ENCODE measurements at places on chromosomes 7 and 10.

DNA sequence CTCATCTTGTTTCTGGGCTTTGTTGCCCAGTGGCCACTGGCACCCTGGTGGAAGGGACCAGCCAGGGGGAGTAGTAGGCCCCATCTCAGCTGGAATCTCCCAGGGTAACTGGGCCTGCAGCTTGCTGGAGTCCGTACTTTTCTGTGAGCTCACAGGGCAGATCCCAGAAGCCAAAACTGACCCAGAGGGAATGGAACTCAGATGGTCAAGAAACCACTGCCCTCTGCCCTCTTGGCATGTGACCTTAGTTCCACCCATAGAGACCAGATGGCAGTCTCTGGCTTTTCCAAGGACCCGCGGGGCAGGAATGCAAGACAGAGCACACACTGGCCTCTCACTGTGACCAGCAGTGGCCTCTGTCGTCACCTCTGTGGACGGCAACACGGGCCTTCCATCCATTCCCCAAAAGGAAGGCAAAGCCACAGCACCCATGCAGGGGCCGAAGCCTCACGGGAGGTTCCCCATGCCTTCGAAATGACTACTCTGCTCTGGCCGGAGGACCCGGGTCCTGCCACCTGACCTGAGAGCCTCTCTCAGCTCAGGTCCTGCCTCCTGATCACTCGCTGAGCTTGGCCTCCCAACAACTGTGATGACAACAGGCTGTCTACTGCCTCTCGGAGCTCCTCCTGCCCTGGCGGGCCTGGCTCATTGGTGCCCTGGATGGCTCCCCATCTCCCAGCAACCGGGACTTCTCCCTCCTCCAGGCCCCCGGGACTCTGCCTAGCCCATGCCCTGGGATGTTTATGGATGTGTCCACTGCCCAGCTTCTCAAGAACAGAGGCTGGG lies 29.9 kb downstream of the MYL10 start:
- no peak for DNase-seq

- no peak for DNase-seq
Observed at GRCh38 chr7:13288516-13288915, 601.1 kb downstream of the ARL4A start.

- DNase-seq, result no peak
Observed at GRCh38 chr10:97538411-97538810, 34.2 kb upstream of the ANKRD2 start.

DNA sequence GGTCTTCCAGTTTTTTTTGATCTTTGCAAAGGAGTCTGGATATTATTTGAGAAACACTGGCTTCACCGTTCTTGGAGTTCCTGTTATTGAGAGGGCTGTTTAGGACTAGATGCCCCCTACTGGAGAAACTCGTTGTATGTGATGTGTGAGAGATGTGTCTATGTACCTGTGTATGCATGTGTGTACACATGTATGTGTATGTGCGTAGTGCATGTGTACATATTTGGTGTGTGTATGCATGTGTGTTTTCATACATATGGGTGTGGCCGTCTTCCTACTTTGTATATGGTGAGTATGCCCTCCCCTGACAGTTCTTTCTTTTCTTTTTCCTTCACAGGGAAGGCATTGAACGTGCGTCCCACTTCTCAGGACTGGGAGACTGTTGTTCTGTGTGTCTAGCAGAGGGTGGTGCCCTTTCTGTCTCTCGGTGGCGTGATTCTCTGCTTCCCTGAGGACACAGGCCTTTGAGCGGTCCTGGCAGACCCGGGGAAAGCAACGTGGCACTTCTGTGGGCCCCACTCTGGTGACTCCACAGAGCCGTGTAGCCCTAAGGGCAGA lies 3.0 kb upstream of the CALHM3 start:
- DNase-seq, result no peak

DNA sequence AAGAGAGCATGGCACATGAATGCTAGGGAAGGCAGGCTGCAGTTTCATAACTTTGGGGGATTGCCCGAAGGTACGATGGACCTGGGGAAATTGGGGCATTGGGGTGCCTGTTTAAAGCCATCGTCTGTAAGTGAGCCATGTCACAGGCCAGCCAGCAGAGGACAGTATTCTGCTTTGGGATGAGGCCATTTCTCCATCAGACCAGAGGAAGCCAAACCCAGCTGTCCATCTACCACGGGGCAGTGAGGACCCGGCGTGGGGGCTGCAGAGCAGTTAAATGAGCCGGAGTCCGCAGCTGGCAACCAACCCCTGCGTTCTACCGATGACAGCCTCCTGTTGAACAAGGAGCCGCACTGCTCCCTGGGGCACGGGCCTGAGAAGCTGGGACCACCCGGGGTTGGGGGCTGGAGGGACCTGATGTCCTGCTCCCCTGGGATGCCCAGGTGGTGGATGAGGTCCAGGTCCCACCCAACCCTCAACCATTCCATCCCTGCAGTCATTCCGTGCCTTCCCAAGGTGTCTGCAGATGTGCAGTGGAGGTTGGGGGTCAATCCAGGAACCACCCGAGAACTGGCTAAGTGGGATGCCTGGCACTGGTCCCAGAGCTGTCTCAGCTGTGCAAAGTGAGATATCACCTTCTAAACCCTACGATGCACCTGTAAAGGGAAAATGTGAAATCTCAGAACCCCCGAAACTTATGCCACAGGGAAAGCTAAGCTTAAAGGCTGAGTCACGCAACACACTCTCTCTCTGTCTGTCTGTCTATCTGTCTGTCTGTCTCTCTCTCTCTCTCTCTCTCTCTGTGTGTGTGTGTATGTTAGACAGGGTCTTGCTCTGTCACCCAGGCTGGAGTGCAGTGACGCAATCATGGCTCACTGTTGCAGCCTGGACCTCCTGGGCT lies 12.1 kb upstream of the RHBDD2 start:
- peak; percentile 34 for DNase-seq

DNA sequence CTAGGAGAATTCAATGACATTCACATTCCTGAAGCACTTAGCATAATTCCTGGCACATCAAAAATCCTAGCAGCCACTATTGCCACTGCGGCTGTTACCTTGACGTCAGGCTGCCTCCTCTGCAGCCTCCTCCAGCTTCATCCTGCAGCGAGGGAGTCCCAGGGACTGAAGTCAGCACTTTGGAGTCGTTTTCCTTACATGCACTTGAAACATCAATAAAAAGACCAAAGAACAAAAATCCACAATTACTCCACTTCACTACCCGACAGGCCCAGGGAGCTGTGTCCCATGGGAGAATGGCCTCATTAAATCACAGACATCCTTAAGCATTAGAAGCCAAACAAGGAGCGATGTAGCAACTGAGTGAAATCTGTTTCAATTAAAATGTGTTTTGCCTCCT lies 48.6 kb upstream of the NANOS1 start:
- DNase-seq, result no peak

DNA sequence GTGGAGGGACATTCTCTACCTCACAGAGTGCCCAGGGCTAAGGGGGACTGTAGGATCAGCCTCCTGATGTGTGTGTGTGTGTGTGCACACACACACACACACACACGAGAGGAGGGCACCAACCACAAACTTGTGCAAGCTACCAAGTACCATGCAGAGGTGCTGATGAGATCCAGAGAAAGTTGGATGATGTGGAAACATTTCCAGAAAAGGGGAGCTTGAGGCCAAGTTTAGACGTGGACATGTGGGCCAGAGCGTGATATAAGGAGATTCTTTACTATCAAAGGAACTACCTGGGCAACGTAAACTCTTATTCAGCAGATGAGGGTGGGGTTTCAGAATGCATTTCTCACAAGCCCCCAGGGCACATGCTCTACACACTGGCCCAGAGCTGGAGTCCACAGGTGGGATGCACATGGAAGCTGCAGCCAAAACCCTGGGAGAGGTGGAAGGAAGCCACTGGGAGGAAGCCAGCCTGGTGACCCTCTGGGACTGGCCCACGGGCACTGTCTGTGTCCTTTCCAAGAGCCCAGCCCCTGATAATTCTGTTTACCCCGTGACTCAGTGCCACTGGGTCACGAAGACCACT lies 53.5 kb downstream of the DLG5 start:
- DNase-seq, result no peak

GRCh38 chr7:47392241-47392759 lies 189.6 kb downstream of the TNS3 start:
- DNase-seq, result no peak

DNA sequence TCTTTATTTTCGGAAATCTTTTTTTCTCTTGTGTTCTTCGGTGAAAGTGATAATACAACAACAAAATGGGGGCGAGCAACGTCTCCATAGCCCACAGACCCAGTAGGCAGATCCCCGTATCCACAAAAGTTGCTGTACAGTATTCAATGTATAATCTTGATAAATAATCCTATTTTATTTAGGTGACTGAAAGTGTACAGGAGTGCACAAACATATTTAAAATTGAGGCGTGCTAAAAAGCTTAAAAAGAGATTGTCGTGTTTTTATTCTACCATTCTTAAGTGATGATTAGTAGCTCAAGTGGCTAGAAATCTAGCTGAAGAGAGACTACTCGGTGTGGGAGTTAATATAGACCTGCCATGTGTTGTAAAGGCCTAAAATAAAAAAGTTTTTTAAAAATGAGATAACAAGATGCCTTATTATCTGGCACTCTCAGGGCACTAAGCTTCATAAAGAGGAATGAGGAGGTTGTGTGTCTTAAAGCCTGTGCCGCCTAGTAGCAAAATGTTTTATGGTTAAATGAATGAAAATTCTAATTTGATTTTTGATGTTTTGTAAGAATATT lies 1.6 kb downstream of the CAPZA2 start:
- no peak for DNase-seq

DNA sequence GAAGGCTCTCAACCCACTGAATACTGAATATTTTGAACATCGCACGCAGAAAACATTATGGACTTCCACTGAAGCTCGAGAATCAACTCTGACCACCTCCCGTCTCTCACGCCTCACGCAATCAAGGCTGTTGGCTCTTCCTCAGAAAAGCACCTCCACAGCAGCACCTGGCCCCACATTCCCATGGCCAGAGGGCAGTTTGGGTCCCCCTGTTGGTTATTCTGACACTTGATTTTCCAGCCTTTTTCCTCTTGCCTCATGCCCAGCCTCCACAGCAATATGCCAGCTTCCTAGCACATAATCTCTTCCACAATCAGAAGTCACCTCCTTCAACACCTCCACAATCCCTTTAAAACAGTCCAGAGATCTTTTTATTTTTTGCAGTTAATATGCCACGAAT lies 55.9 kb downstream of the SVOPL start:
- DNase-seq, result no peak

- no peak for DNase-seq
Observed at GRCh38 chr10:78578929-78579328, 489.8 kb upstream of the ZMIZ1 start.

GRCh38 chr7:26468625-26469024 lies 177.0 kb downstream of the SNX10 start:
- no peak for DNase-seq

DNA sequence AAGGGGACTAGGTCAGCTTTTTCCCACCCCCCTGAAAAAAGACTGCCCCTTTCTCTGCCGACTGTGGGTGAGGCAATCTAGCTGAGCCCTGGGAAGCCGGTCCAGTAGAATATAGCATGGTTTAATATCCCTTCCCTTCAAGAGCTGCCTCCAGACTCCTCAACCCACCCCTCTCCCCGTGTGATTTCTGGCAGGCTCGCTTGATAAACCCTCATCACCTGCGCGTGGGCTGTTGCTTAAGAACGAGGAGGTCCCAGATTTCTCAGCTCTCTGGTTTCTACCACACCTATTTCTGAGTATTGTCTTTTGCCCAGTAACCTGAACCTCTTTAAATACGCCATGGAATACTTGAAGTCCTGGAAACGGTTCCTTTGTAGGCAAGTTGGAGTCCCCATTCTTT lies 2.0 kb upstream of the LRRC4 start:
- DNase-seq, result no peak

GRCh38 chr7:99465421-99465768 lies 572 bp downstream of the ATP5MF start:
- no peak for DNase-seq

DNA sequence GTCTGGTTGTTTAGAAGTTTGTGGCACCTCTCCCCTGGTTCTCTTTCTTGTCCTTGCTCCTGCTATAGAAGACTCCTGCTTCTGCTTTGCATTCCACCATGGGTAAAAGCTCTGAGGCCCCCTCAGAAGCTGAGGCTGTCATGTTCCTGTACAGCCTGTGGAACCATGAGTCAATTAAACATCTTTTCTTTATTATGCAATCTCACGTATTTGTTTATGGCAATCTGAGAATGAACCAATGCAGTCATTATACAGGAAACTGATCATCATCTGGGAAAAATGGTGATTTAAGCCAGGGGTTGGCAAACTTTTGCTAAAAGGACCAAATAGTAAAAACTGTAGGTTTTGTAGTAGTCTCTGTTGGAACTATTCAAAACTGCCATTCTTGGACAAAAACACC lies 175.4 kb downstream of the CSTF2T start:
- no peak for DNase-seq

GRCh38 chr7:150949971-150950491 lies 28.1 kb downstream of the KCNH2 start:
- DNase-seq, result no peak

- no peak for DNase-seq
Observed at GRCh38 chr10:58712982-58713381, 200.3 kb downstream of the BICC1 start.

GRCh38 chr7:128236924-128237586 lies 4.0 kb upstream of the LEP start:
- DNase-seq, result no peak

DNA sequence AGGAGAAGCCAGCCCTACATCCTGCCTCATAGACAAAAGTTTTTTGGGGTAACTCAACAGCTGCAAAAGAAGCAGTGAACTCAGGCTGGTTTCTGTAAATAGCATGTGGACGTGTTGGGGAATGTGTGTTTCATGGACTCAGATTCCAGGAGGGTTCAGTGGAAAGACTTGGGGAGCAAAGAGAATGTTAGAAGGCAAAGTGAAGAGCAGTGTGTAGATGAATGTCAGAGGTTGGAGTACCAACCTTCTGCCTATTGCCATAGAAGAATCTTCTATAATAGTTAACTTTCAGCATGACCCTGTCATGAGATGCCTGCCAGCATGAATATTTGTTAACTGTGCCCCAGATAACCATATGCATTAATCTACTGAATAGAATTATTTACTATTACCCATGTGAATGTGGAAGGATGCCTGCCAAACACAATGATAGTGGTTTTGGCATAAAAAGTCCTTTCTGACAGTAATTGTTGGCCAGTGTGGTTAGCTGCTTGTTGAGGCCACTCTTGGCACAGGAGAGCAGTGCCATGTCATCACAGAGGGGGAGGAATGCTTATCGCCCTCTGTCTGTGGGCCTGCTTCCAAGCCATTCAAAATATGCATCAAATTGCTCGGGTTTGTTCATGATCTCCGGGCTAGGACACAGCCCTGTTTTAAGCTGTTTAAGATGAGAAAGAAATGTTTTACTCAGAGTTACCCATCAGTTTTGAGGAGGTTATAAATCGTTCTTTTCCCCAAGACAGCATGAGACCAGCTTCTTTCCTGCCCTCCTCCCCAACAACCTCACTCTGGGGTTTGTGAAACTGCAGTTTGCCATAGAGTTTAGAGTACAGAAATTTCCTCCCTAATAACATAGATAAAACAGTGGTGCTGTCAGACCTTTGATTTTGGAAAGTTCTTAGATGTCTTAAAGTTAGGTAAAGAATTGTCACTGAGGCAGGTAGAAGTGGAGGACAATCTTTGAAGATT lies 165.3 kb downstream of the WNT2 start:
- DNase-seq, result no peak

DNA sequence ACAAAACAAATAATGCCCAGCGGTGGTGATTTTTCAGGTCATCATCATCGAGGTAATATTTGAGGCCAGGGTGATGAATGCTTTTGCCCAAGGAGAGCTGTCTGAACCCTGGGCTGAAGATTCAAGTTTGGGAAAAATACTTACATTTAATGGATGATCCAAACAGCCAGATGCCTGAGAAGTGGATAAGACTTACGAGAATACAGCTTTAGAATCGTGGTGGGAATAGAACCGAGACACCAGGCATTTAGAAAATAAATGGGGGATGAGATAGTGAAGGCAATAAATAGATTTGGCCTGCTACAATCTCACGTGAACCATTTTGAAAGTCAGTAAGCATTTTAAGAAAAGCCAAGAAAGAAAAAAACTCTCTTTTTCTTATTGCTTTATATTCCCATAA lies 12.2 kb upstream of the PROSER2 start:
- DNase-seq, result no peak

Data from stimulated activated CD4-positive, alpha-beta T cell treated with anti-CD3 and anti-CD28 coated beads, Interleukin-1b, Interleukin-23, amount 100 ng/mL, for 4 hours (primary cell).